ENCODE measurements at places on chromosomes 3 and 15.
A peak's percentile ranks its signal among the peaks of the same experiment; 100 is the strongest.

GRCh38 chr3:56115698-56116097 is 352.6 kb downstream of the ERC2 start:
- DNase-seq: no peak

DNA sequence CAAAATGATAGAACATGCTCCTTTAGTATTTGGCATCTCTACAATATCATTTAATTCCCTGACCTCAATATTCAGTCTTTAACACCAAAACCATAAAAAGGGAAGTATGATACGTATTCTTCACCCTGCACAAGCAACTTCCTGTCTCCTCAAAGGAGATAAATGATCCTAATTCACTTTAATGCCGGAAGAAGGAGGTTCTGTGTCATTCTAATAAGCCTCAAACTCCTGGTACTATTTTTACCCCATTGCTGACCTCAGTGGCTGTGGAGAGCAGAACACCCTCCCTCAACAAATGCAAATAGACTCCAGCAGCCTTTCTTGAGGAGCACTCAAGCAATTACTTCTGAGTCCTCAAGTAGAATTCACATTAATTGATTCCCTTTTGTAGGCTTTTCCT is 173.3 kb downstream of the TMEM108 start:
- no peak for DNase-seq

- DNase-seq: no peak
Measured at GRCh38 chr3:131323014-131323413, 58.6 kb upstream of the NUDT16 start.

DNA sequence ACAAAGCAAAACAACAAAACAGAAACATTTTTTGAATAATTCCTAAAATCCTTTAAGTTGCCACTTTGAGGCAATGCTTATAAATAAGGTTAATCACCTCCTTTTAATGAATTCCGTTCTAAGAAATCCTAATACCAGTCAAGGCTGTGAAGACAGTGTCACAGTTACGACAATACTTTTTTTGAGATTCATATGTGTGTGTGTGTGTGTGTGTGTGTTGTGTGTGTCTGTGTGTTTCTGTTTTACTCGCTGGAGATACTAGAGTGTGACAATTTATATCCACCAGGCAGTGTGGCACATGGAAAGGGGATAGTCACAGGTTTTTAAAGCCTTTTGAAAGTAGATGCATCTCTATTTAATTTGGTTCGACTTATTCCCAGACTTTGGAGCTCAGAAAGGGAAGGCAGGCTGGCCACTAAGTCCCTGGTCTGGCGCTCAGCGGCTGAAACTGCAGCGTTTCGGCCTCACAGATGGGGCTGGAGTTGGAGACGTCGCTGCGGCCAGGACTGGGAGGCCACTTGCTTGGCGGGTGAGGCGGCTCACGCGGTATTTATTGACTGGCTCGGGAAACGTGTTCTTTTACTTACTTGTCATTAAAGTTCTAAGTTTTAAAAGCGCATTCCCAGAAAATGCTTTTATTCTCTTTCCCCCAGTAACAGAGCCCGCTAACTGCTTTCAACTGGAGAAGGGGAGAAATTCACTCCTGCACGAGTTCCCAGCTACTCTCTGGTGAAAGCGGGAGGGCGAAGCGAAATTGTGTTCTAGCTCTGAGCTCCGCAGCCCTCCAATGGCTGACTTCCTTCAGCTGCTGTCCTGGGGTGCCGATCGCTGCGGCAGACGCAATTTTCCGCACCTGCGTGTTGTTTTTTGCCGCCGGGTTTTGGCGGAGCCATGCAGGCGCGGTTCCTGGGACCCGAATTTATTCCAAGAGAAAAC is 13.7 kb downstream of the ZIC1 start:
- no peak for DNase-seq

GRCh38 chr15:91498046-91498748 is 355.3 kb upstream of the SLCO3A1 start:
- DNase-seq: no peak

DNA sequence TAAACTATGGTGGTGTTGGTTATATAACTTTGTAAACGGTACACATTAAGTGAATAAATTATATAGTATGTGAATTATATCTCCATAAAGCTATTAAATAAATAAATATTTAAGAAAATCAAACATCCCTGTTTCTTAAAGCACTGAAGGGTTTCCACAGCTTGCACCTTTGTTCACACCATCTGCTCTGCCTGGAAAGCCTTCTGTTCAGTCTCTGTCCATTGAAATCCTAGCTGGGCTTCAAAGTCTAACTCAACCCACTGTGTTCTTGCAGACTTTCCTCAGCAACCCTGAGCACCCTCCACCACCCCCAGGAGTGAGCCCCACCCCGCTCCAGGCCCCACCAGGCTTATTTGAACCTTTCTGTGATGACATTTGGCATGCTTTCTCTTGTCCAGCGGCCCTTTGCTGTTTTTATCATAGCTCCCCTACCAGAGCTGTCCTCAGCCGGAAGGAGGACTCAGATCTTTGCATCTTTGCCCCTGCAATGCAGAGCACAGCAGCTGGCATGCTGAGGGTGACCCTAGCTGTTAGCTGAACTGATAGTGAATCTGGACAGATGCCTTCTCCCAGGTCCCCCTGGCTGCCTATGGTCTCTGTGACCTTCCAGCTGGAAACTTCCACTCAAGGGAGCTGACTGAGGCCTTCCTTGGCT is 105.2 kb downstream of the DAPK2 start:
- DNase-seq: no peak

DNA sequence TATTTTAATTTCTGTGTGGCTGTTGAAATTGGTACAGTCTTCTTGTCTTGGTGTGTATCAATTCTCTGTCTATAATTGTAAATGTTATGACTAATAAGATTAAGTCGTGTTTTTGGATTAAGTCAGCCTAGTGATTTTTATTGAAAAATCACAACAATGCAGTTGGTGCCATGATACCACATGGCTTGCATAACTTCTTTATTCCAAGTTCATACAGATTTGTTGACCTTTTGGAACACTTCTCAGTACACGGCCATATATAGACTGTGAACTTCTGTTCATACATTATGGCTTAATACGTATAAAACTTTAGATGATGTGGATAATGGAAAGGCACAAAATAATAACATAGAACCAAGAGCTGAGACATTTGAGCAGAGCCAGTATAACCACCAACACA is 121.2 kb upstream of the NAALADL2 start:
- DNase-seq: no peak

DNA sequence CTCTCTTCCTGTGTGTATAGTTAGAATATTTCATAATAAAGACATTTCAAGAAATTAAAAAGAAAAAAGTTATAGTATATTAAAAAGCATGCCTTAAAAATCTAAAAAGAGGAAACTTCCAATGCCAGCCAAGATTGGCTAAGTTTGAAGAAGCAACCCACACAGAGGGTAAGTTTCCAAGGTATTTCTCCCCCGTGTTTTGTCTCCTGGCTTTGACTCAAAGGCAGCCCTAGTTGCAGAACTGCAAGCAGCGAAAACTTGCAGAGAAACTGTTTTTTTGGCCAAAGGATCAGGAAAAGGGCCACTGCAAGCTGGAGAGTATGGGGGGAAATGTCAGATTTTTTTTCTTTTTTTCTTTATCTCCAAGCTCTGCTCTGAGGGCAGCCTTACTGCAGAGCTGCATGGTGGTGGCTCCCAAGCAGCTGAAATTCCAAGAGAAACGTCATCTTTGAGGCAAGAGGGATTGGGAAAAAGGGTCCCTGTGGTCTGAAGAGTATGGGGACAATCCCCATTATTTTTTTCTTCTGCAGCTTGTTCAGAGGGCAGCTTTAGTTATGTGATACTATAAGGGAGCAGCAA is 23.0 kb downstream of the HACL1 start:
- no peak for DNase-seq

- no peak for DNase-seq
Measured at GRCh38 chr3:110062716-110063115, 725.4 kb upstream of the DPPA4 start.

- no peak for DNase-seq
Measured at GRCh38 chr3:132265488-132265887, 51.7 kb upstream of the ACP3 start.

- no peak for DNase-seq
Measured at GRCh38 chr3:129622933-129623332, 16.5 kb upstream of the PLXND1 start.

DNA sequence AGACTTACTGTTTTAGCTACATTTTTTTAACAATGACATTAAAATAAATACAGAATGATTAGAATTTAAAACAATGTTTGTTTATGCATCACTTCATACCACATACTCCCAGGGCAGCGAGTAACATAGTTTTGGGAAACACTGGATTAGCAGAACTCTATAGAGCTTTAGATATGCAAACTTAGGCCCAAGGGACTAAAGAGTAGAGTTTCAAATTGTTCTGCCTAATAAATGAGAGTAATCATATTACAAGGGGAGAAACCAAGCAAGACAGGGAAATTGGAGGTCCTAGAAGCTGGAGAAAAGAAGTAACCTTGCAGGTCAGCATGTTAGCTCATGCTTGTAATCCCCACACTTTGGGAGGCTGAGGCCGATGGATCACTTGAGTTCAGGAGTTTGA is 3.6 kb upstream of the DAZL start:
- no peak for DNase-seq

DNA sequence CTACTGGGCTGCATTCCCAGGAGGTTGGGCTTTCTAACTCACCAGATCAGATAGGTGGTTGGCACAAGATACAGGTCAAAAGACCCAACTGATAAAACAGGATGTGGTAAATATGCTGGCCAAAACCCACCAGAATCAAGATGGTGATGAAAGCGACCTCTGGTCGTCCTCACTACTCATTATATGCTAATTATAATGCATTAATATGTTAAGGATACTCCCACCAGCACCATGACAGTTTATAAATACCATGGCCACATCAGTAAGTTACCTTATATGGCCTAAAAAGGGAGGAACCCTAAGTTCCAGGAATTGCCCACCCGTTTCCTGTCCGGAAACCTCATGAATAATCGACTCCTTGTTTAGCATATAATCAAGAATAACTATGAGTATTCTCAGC is 31.6 kb downstream of the CFAP44 start:
- DNase-seq: no peak

DNA sequence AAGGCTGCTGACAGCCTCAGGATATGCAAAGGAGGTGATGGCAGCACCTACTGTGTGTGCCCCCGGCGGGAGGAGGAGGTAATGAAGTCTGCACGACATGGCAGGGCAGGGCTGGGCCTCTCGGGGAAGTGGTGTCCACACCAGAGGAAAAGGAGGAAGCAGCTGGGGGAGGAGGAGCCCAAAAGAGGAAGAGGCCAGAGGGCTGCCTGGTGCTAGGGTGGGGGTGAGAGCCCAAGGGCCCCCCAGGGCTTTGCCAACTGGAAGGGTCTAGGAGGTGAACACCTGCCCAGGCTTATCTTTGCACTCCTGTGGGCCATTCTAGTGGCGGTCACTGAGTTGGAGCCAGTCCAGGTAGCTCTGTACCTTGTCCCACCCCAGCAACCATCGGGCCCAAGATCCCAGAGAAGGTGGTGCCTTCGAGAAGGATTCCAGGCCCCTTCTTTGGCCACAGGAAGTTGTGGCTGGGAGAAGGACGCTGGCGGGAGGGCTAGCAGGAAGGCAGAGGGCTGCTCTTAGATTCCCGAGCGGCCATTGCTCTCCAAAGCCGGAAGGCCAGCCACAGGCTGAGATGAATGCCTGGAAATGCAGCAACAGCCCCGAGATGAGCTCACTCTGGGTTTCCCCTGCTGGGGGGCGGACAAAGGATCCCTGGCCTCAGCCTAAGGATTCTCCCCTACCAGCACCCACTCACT is 7.0 kb downstream of the GNAI2 start:
- DNase-seq: peak; percentile 77

GRCh38 chr3:143445118-143445517 is 325.5 kb downstream of the CHST2 start:
- DNase-seq: no peak

DNA sequence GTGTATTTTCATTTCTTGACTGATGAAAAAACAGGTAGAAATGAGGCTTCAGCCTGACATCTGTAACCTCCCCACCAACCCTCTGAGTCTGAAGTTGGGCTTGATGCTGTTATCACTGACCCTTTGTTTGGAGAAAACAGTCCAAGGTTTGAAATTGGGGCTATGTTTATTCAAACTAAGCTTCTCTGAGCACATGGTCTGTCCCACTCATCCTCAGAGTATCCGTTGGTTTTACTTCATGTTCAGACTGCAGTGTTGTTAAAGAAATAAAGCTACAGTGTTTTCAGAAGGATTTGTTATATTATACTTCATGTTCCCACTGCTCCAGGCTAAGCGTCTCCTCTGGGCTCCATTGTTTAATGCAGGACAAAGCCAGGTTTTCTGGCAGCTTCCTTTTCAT is 6.0 kb downstream of the MAPKBP1 start:
- DNase-seq: no peak

GRCh38 chr3:175421902-175422301 is 562.8 kb downstream of the NAALADL2 start:
- no peak for DNase-seq

GRCh38 chr3:10855083-10855870 is 39.2 kb downstream of the SLC6A11 start:
- no peak for DNase-seq
